Placental epithelial cell (primary cell): ENCODE measurements at places on chromosomes 4 and X. TPM values are rescaled to one million over a fixed set of nuclear protein-coding genes. Genes with fewer than 3 reads are reported as not detected.

The MAGEC1 gene
- total RNA-seq: not detected in 2 replicates

The RHOXF2 gene
- not detected in 2 replicates for total RNA-seq

The BRCC3 gene
- total RNA-seq: 7.5 and 9.9 TPM in 2 replicates

The XAGE2 gene
- 23.6 and 27.9 TPM in 2 replicates for total RNA-seq

The GPRASP3 gene
- 2.1 and 3.9 TPM in 2 replicates for total RNA-seq

The FAM3A gene
- 25.9 and 31.6 TPM in 2 replicates for total RNA-seq

The HHIP gene
- total RNA-seq: not detected in 2 replicates

The COMMD8 gene
- total RNA-seq: 22.8 and 36.9 TPM in 2 replicates

The ERCC6L gene
- 1.1 and 1.6 TPM in 2 replicates for total RNA-seq

The CTAG1A gene
- total RNA-seq: not detected in 2 replicates

The VCX3A gene
- not detected in 2 replicates for total RNA-seq

The MGARP gene
- total RNA-seq: 0.79 and 1.4 TPM in 2 replicates

The MAOA gene
- 12.2 and 50.3 TPM in 2 replicates for total RNA-seq

The ASB12 gene
- not detected in 2 replicates for total RNA-seq

The FGB gene
- total RNA-seq: not detected in 2 replicates

The LRRC66 gene
- total RNA-seq: under 0.01 TPM in 1 of 2 replicates, not detected in the other

The SHROOM3 gene
- total RNA-seq: 11.4 and 43.4 TPM in 2 replicates

The SLC9B2 gene
- total RNA-seq: 7.5 and 11.8 TPM in 2 replicates

The RASL11B gene
- 0.22 TPM in 1 of 2 replicates, not detected in the other for total RNA-seq

The FUNDC1 gene
- 11.2 and 13.3 TPM in 2 replicates for total RNA-seq

The PRDM5 gene
- total RNA-seq: 18.3 and 21.6 TPM in 2 replicates

The IL2RG gene
- total RNA-seq: not detected in 2 replicates

The JAKMIP1 gene
- total RNA-seq: not detected in 2 replicates

The UGT2B7 gene
- 0.22 TPM in 1 of 2 replicates, not detected in the other for total RNA-seq

The SORCS2 gene
- under 0.01 TPM in 1 of 2 replicates, not detected in the other for total RNA-seq

The PRKG2 gene
- total RNA-seq: 0.11 and 0.39 TPM in 2 replicates

The ADH1A gene
- total RNA-seq: not detected in 2 replicates

The SSX1 gene
- total RNA-seq: not detected in 2 replicates

The AREG gene
- 13.8 and 18.5 TPM in 2 replicates for total RNA-seq

The SMARCA1 gene
- total RNA-seq: 48.7 and 92.3 TPM in 2 replicates

The MAGEB17 gene
- not detected in 2 replicates for total RNA-seq

The RAB33A gene
- 0.33 and 1.2 TPM in 2 replicates for total RNA-seq

The CYLC1 gene
- total RNA-seq: not detected in 2 replicates

The DOK7 gene
- not detected in 2 replicates for total RNA-seq

The SPANXA1 gene
- not detected in 2 replicates for total RNA-seq

The PLAC8 gene
- 80.9 and 258 TPM in 2 replicates for total RNA-seq

The BCLAF3 gene
- 4.2 and 6.3 TPM in 2 replicates for total RNA-seq

The PPEF2 gene
- under 0.01 TPM in 1 of 2 replicates, not detected in the other for total RNA-seq

The TMPRSS11B gene
- total RNA-seq: 1.2 and 1.4 TPM in 2 replicates

The MANBA gene
- total RNA-seq: 110 and 138 TPM in 2 replicates

The SLITRK2 gene
- under 0.01 TPM in 1 of 2 replicates, not detected in the other for total RNA-seq

The GIMD1 gene
- not detected in 2 replicates for total RNA-seq

The DCLK2 gene
- 0.22 and 0.39 TPM in 2 replicates for total RNA-seq

The NKX3-2 gene
- total RNA-seq: 0.39 and 0.43 TPM in 2 replicates

The OPN1MW gene
- not detected in 2 replicates for total RNA-seq

The UCP1 gene
- 0.11 TPM in 1 of 2 replicates, not detected in the other for total RNA-seq

The FABP2 gene
- total RNA-seq: not detected in 2 replicates

The RAB33B gene
- total RNA-seq: 12.1 and 12.6 TPM in 2 replicates

The RBM3 gene
- 204 and 375 TPM in 2 replicates for total RNA-seq

The ADH1B gene
- not detected in 2 replicates for total RNA-seq

The NXF2 gene
- total RNA-seq: not detected in 2 replicates

The ENOPH1 gene
- 14.9 and 20.6 TPM in 2 replicates for total RNA-seq

The MSN gene
- total RNA-seq: 62.0 and 140 TPM in 2 replicates

The GPR34 gene
- not detected in 2 replicates for total RNA-seq

The SLC10A4 gene
- total RNA-seq: not detected in 2 replicates

The F11 gene
- total RNA-seq: not detected in 2 replicates
